ENCODE measurements at places on chromosomes 4 and X.
A peak's percentile ranks its signal among the peaks of the same experiment; 100 is the strongest.

DNA sequence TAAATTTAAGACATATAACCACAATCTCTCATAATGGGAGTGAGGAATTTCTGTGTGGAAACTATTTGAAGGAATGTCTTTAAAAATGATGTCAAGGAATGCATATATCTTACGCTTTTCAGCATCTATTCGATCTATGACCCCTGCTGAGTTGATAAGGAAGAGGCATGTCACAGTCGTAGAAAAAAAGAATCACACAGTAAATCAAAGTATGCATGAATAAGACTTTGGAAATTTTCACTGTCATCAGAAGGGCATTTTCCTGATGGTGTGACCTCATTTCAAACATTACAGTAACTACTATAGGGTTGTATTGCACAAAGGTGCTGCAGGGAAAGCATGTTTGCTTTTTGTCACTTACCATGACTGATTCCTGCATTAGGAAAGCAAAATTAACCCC lies 41.5 kb downstream of the REELD1 start:
- no peak for DNase-seq

DNA sequence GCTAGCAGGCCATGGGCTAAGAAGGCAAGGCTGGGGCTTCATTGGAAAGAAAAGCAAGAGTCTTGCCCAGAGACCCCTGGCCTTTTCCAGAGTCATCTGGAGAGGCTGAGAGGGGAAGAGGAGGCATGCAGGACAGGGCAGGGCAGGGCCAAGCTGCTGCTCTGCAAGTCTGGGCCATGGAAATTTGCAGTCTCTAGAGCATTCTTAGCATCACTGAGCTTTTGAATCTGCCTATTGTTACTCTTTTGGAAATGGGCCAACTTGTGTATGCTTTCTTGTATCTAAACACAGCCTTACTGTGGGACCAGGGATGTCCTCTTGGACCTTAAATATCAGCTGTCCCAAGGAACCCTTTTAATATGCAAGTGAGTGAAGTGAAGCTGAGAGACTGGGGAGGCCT lies 560.5 kb downstream of the MID1IP1 start:
- peak; percentile 73 for DNase-seq

DNA sequence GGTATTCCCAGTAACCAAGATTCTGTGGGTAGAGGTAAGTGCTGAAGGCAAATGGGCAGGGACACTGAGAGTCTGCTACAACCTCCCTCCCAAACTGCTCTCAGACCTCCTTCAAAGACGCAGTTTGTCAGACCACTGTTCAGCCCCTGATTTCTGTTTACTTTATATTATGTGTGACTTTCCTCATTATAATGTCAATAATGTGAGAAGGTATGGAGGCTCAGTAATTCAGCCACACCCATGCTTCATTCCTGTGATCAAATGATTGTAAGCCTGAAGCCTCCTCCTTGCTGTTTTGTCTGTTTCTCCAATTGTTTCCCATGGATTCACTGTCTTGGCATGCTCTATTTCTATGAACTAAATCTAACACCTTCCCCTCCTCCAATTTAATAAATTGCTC lies 75.6 kb downstream of the SYTL5 start:
- no peak for DNase-seq

DNA sequence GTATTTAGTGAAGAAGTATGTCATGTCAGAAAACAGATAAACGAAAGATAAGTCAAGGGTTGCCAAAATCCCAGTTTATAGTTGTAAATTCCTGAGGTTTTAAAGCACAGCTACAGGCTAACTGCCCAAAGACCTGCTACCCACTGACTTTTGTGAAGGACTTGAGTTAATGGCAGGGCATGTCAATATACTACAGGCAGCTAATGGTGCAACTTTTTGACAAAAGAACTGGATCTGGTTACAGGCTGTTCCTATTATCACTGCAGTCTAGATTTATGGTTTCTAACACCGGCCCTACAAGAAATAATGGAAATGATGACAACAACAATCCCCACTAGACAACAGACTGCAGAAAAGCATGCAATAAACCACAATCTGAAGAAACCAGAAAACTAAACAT lies 6.4 kb downstream of the SCML2 start:
- DNase-seq, result no peak

- no peak for DNase-seq
Measured at GRCh38 chr4:156346959-156347385, 393.3 kb upstream of the CTSO start.
